ENCODE measurements at places on chromosomes 12 and 14.

DNA sequence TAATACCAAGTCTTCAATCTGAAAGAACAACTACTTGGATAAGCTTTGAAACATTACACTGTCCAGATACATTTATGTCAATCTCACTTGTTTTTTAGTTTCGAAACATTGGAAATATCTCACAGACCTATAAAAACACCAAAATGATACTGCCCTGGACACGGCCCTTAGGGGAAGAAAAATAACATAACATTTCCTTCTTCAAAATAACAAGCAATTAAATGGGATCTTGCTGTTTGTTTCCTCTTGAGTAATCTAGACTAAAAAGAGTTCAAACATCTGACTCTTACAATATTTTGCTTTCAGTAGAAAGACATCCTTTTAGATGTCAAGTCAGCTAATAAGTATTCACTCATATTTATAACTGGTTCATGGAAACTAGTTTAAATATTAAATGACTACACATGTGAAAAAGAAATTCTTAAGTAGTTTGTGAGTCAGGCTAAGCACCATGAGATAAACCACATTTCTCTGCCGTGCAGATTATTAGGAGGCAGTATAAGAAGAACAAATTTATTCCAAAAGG, 87.5 kb downstream of the EPS8 start:
- H3K36me3 ChIP-seq: no peaks in the 10 kb centered on the region
- DNase-seq: no peak
- peaks cover 49% of the 10 kb centered on the region for H3K4me1 ChIP-seq

GRCh38 chr14:100065111-100065871, at the start of gene EVL:
EVL (plus strand) TSS chr14:100065422; CDS start chr14:100065501, 79 bp downstream.
- H3K4me3 ChIP-seq: peak within 1 kb of the TSS; percentile 23
- DNase-seq: peak; percentile 73
- peak within 1 kb of the TSS; percentile 77 for H3K27ac ChIP-seq
- no peaks in the 10 kb centered on the region for H3K27me3 ChIP-seq
- peaks cover 13% of the 10 kb centered on the region for H3K4me1 ChIP-seq
- no peaks in the 10 kb centered on the region for H3K36me3 ChIP-seq

DNA sequence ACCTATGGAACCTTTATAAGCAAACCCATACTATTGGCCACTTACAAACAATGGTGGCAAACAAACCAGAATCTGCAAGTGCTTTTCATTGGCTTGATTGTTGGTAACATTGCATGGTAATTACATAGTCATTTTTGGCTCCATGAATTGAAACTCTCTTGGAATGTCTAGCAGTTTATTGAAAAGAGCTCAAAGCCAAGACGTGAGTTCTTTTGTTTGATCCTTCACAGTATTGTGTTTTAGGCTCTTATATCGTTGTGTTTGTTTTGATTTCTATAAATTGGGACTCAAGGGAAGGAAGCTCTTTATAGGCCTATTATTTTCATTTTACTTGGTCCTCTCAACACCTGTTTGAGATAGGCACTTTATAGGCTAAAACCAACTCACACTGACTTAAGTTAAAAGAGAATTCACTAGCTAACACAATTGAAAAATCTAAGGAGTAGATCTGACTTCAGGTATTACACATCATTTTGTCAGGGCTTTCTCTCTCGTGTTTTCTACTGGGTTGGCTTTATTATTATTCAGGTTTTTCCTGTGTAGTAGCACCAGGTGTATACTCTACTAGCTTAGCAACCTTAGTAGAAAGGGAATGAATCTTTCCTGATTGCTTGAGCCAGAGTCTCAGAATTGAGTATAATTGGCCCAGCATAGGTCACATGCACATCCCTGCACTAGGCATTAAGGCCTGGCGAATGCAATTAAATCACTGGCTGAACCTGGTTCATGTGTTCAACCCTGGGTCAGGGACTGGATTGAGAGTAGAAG, 341.4 kb downstream of the RAD51B start:
- no peaks in the 10 kb centered on the region for H3K36me3 ChIP-seq
- DNase-seq: no peak
- H3K27me3 ChIP-seq: no peaks in the 10 kb centered on the region
- H3K4me1 ChIP-seq: peaks cover 13% of the 10 kb centered on the region
- H3K4me3 ChIP-seq: no peak overlapping the region
- no peak overlapping the region for H3K27ac ChIP-seq

GRCh38 chr12:99658671-99659349, 11.3 kb downstream of the GARIN6 start:
- H3K4me1 ChIP-seq: no peaks in the 10 kb centered on the region
- H3K27me3 ChIP-seq: no peaks in the 10 kb centered on the region
- no peaks in the 10 kb centered on the region for H3K36me3 ChIP-seq
- no peak for DNase-seq

- no peaks in the 10 kb centered on the region for H3K4me1 ChIP-seq
- H3K27me3 ChIP-seq: no peaks in the 10 kb centered on the region
- no peak overlapping the region for H3K27ac ChIP-seq
- no peak for DNase-seq
- no peak overlapping the region for H3K4me3 ChIP-seq
These were observed 14.2 kb downstream of the WIF1 start for GRCh38 chr12:65106948-65107347.

- no peaks in the 10 kb centered on the region for H3K36me3 ChIP-seq
- no peak overlapping the region for H3K4me3 ChIP-seq
- peak; percentile 20 for DNase-seq
- no peak overlapping the region for H3K27ac ChIP-seq
- no peaks in the 10 kb centered on the region for H3K27me3 ChIP-seq
- H3K4me1 ChIP-seq: no peaks in the 10 kb centered on the region
These were observed 41.6 kb upstream of the ESRRB start for GRCh38 chr14:76334316-76334715.

GRCh38 chr12:67772267-67773169, 124.0 kb downstream of the DYRK2 start:
- H3K36me3 ChIP-seq: no peaks in the 10 kb centered on the region
- no peaks in the 10 kb centered on the region for H3K27me3 ChIP-seq
- DNase-seq: no peak
- H3K4me1 ChIP-seq: peaks cover 3% of the 10 kb centered on the region
- no peak overlapping the region for H3K27ac ChIP-seq
- no peak overlapping the region for H3K4me3 ChIP-seq

GRCh38 chr12:88516811-88517210, 63.5 kb downstream of the KITLG start:
- H3K36me3 ChIP-seq: peaks cover 6% of the 10 kb centered on the region
- H3K27me3 ChIP-seq: no peaks in the 10 kb centered on the region
- DNase-seq: no peak
- H3K4me1 ChIP-seq: peaks cover 17% of the 10 kb centered on the region
- H3K27ac ChIP-seq: no peak overlapping the region

DNA sequence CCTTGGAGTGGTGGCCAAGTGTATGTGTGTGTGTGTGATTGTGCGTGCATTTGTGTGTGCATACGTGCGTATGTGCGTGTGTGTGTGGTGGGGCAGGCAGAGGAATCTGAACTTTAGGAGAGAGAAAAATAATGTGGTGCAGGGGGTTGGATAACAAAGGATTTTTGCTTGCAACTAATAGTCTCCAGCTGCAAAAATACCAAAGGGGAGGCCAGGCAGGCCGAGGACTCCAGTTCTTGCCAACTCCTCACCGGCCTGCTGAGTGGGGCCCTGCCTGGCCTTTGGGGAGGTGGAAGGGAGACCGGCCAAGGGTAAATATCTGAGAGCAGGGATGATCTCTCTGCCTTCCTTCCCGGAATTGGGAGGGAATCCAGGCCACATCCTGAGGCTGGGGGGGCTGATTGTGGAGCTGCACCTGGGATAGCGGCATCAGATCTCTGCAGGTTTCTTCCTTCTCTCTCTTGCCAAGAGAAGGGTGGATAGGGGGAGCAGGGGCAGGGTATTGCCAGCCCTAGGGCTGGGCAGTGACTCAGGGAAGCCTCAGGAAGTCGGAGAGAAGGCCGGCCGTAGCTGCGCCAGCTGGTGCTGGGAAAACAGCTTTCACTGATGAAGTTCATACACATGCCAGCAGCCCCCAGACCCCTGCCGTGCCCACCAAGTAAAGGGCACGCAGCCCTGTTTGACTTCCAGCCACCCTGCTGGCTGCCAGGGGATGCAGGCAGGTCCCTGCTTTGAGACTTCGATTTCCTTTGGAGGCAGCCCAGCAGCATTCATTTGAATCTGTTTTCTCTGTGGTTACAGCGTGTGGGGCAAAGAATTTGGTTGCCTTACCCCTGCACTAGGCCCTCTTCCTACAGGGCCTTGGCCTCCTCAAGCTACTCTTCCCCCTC, 4.6 kb upstream of the LRP1-AS start:
- H3K36me3 ChIP-seq: peaks cover 8% of the 10 kb centered on the region
- peak; percentile 59 for DNase-seq
- H3K27ac ChIP-seq: peak overlapping the region; percentile 82
- H3K4me1 ChIP-seq: peaks cover 60% of the 10 kb centered on the region

DNA sequence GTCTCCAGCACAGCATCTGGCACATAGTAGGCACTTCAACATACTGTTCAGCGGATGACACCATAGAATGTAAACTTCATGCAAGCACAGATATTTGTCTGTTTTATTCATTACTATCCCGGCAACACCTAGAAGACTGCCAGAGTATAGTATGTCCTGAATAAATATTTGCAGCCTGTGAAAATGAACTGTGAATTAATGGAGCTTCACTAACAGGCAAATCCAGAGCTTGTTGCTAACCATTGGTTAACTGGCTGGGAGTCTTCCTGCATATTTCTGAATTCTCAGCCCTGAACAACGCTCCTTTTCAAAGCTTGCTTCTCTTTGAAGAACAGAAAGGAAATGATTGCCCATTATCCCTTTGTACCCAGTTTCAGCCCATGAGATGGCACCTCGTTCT, 243.3 kb upstream of the CRY1 start:
- H3K4me1 ChIP-seq: no peaks in the 10 kb centered on the region
- H3K36me3 ChIP-seq: no peaks in the 10 kb centered on the region
- H3K27me3 ChIP-seq: no peaks in the 10 kb centered on the region
- no peak overlapping the region for H3K27ac ChIP-seq

- peaks cover 21% of the 10 kb centered on the region for H3K4me1 ChIP-seq
- H3K27me3 ChIP-seq: no peaks in the 10 kb centered on the region
- H3K36me3 ChIP-seq: peaks cover 3% of the 10 kb centered on the region
- peak overlapping the region; percentile 93 for H3K27ac ChIP-seq
- H3K4me3 ChIP-seq: peak overlapping the region; percentile 93
These were observed 443 bp downstream of the MAGOHB start for GRCh38 chr12:10612984-10613348.

DNA sequence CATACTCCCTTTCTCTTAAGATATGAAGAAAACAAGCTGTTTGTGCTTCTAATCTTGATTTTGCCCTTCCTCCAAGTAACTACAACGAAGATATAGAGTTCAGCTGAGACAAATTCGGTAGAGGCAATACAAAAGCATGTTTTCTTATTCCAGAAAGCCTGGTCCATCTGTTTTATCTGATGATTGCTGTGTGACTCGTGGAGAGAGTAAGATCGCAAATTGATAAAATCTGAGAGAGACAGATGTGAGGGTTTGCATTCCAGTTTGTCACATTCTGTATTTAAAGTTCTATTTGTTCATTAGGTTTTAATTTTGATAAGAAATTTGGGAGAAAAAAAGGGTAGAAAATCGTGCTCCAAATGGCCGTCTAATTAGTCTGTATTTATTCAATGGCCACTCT, 192.1 kb downstream of the CPNE8 start:
- H3K27ac ChIP-seq: no peak overlapping the region
- no peak overlapping the region for H3K4me3 ChIP-seq
- H3K4me1 ChIP-seq: no peaks in the 10 kb centered on the region

DNA sequence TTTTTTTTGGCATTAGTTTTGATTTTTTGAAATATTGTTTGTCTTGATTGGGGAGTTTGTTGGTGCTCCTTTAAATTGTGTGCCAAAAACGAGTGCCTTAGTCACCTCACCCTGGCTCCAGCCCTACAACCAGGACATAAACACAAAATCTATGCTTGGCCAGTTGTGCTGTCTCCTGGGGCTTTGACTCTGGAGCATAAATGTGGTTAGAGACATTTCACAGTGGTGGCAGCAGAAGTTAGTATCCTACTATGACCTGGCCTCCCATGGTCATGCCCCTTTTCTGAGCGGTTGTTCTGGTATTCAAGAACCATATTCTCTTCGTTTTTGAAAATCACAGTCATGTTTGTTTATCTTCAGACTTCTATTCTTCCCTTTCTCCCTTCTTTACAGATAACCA, 70.7 kb upstream of the PSMA6 start:
- H3K4me3 ChIP-seq: no peak overlapping the region
- no peak for DNase-seq
- H3K27me3 ChIP-seq: no peaks in the 10 kb centered on the region
- no peaks in the 10 kb centered on the region for H3K36me3 ChIP-seq
- no peak overlapping the region for H3K27ac ChIP-seq

DNA sequence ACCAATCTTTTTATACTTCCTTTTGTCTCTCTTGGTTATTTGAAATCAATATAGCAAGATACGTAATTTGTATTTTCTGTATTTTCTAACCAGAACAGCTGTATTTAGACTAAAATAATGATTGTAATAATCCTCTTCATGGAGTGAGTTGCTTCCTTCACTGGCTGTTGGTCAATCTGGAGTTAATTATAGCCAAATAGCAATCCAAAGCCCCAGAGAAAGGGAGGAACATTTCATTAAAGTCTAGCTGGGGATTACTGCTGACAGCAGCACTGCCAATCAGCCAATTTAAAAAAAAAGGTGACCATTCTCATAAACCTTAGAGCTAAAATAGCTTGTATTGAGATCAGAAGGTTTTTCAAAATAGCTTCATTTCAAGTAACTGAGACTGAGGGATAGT, 118.0 kb downstream of the TRHDE start:
- no peaks in the 10 kb centered on the region for H3K36me3 ChIP-seq
- no peaks in the 10 kb centered on the region for H3K27me3 ChIP-seq
- H3K27ac ChIP-seq: no peak overlapping the region
- H3K4me3 ChIP-seq: no peak overlapping the region

GRCh38 chr12:115364921-115365320, 680.9 kb upstream of the TBX3 start:
- H3K4me3 ChIP-seq: no peak overlapping the region
- no peak overlapping the region for H3K27ac ChIP-seq
- no peaks in the 10 kb centered on the region for H3K36me3 ChIP-seq

DNA sequence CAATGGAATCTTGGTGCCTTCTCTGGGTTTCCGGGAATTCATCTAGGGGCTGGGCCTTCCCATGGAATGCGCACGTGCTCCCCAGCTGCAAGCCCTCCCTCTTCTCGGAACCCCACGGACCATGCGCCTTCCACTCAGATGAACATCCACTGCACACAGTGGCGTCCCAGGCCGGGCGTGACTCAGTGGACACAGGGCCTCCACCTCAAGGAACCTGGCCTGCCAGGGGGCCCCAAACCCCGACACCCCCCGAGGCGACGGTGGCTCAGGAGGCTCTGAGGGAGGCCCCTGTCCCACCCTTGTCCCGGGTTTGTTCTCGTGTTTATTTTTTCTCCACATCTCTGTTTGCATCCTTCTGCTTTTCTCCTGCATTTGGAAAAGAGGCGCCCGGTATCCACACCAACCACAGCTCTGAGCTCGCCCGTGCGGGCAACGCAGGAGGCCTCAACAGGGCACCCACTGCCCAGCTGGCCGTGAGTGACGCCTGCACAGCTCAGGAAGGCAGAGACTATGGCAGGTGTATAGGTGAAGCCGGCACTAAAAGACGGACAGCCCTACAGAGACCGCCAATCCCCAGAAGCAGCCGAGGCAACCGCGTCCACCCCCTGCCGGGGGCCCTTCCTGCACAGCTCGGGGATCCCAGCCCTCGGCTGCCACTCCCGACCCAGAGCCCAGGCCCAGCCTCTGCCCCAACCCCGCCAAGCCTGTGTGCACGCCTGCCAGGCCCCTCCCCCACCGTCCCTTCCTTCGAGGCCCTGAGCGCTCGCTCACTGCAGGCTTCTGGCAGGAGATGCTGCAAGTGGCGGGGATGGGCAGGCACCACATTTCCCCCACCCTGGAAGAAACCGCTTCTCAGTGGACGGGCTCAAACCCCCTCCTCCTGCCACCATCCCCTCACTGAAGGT, 23.8 kb upstream of the GALNT9 start:
- H3K4me3 ChIP-seq: no peak overlapping the region
- H3K4me1 ChIP-seq: no peaks in the 10 kb centered on the region
- no peak overlapping the region for H3K27ac ChIP-seq

Measured in upper lobe of left lung (tissue), 6 donors.